Small intestine (tissue), 16 donors: ENCODE measurements at places on chromosomes 5 and 9.
A peak's percentile ranks its signal among the peaks of the same experiment; 100 is the strongest.

GRCh38 chr9:113590389-113590788, 126.9 kb downstream of the RGS3 start:
- DNase-seq = no peak

GRCh38 chr5:5159282-5160103, 19.4 kb downstream of the ADAMTS16 start:
- no peak for DNase-seq

DNA sequence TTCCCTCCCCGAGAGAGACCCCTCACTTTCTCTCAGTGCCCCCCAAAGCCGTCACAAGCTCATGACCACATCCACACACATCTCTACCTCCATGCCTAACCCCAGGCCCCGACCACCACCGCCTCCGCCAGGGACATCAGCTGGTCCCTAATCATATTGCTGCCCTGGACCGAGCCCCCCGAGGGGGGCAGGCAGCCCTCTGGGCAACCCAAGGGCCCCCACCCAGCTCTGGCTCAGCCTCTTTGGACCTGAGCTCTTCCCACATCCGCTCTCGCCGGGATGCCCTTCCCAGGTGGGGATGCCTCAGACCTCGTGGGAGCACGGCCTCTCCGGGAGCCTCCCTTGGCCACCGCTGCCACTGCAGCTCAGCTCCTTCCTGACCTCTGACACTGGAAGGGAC, 18.5 kb downstream of the LHX3 start:
- DNase-seq = no peak

DNA sequence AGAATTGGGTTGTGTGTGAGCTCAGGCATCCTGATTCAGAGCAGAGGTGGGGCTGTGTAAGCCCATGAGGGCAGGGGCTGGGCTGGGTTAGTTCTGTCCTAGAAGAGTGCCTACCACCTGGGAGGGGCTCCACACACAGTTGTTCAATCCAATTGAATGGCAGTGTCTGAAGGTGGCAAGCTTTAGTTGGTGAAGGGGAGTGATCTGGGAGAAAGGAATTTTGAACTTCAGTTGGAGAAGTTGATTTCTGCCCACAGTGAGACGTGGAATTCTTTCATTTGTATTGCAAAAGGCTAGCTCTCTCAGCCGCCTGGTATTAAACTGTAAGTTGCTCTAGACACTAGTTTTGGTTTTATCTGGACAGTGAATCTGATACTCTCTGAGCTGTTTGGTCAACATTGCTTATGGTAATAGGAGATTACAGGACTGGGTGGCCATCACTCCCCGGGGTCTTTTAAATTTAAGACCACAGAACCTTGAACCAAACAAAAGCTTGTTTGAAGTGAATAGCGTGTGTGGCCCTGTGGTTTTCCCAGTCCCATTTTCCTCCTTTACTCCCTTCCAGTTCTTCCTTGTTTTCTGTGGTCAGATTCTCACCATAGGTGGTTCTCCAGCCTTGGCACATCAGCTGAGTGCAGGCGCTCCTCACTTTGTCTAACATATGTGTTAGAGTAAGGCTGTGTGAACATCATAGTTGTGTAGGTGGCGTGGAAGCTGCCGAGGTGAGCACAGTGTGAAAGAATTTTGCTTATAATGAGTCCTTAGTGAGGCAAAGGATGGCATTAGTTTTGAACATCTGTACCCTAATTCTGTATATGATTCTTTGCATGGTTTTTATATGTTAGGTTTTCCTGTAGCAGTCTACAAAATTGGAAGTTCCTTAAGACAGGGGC, 78.0 kb downstream of the ARHGAP26 start:
- no peak for DNase-seq

DNA sequence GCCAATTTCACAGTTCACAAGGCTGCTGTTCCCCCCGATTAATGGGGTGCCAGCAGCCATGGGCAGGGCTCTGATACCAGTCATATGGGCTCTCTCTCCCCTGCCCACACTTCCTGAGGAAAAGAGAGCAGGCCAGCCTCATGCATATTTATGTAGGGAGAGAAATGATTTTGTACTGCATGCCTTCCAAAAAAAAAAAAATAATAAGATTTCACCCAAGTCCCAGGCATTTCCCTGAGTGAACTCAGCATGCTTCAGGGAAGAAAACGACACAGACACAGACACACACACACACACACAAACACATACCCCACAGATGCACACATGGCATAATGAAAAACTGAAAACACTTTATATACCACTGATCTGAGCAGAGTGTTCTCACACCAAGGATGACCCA, 232.8 kb downstream of the ASTN2 start:
- no peak for DNase-seq

DNA sequence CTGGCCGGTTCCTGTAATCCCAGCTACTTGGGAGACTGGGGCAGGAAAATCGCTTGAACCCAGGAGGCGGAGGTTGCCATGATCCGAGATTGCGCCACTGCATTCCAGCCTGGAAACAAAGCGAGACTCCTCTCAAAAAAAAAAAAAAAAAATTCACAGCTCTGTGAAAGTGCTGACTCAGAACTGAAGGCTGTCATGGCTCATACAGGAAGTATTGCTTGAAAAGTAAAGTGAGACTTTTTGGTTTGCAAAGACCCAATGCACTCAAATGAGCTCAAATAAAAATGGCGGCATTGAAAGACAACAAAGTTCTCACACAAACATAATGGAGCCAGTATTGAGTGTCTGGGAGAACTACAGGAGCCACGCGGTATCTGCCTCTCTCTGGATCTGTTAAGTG, 202.1 kb downstream of the FBXL7 start:
- no peak for DNase-seq

- no peak for DNase-seq
Measured at GRCh38 chr5:30736669-30737068, 456.8 kb upstream of the CDH6 start.

DNA sequence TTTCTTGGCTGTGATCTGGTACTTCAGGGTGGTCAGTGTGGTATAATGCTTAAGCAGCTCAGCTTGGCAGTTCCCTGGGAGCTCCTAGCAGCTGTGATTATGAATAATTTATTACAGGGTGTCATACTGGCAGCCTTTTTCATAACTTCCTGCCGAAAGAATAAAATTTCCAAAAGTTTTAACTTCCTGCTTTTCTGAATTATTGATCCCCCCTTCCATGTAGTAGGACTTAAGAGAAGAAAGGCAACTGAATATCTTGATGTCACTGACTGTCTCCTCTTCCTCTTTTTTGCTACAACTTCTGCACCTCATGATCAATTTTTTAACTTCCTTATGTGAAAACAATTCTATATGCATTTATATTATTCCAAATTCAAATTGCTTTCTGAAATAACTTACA, 74.3 kb upstream of the SPEF2 start:
- no peak for DNase-seq

- no peak for DNase-seq
Measured at GRCh38 chr5:176180781-176181180, 57.4 kb upstream of the SIMC1 start.

- peak; percentile 52 for DNase-seq
Measured at GRCh38 chr9:115524453-115525059, 406.6 kb upstream of the TNC start.

GRCh38 chr9:1959371-1959770, 55.8 kb upstream of the SMARCA2 start:
- no peak for DNase-seq

- DNase-seq = no peak
Measured at GRCh38 chr5:65946198-65946745, 19.9 kb downstream of the ERBIN start.

- peak; percentile 30 for DNase-seq
Measured at GRCh38 chr5:1104327-1105006, 7.4 kb downstream of the SLC12A7 start.

GRCh38 chr5:56447232-56447631, 214.1 kb upstream of the ANKRD55 start:
- DNase-seq = peak; percentile 95

DNA sequence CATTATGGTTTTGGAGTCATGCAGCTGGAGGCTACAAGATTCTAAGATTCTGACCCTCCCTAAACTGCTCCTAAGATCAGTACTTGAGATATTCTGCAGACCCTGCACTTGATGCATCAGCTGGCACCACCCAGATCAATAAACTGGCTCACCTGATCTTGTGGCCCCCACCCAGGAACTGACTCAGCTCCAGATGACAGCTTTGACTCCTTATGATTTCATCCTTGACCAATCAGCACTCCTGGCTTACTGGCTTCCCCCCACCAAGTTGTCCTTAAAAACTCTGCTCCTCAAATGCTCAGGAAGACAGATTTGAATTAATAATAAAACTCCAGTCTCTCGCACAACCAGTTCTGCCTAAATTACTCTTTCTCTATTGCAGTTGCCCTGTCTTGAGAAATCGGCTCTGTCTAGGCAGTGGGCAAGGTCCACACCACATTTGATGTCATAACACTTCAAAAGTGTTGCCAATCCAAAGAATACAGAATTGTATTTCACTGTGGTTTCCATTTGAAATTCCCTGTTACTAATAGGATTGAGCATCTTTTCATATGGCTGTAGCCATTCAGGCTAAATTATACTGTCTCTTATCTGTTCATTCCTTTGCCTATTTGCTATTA, 14.8 kb upstream of the SLC30A5 start:
- peak; percentile 85 for DNase-seq

GRCh38 chr9:73743826-73744225, 592.2 kb downstream of the ANXA1 start:
- no peak for DNase-seq

DNA sequence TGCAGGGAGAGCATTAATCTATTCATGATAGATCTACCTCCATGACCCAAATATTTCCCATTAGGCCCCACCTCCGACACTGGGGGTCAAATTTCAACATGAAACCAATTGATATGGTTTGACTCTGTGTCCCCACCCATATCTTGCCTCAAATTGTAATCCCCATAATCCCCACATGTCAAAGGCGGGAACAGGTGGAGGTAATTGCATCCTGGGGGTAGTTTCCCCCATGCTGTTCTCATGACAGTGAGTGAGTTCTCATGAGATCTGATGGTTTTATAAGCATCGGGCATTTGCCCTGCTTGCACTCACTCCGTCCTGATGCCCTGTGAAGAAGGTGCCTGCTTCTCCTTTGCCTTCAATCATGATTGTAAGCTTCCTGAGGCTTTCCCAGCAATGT, 153.5 kb downstream of the SV2C start:
- no peak for DNase-seq

GRCh38 chr5:164207646-164208045, 702.2 kb downstream of the MAT2B start:
- no peak for DNase-seq

- DNase-seq = no peak
Measured at GRCh38 chr5:6573651-6574101, 59.2 kb downstream of the NSUN2 start.

DNA sequence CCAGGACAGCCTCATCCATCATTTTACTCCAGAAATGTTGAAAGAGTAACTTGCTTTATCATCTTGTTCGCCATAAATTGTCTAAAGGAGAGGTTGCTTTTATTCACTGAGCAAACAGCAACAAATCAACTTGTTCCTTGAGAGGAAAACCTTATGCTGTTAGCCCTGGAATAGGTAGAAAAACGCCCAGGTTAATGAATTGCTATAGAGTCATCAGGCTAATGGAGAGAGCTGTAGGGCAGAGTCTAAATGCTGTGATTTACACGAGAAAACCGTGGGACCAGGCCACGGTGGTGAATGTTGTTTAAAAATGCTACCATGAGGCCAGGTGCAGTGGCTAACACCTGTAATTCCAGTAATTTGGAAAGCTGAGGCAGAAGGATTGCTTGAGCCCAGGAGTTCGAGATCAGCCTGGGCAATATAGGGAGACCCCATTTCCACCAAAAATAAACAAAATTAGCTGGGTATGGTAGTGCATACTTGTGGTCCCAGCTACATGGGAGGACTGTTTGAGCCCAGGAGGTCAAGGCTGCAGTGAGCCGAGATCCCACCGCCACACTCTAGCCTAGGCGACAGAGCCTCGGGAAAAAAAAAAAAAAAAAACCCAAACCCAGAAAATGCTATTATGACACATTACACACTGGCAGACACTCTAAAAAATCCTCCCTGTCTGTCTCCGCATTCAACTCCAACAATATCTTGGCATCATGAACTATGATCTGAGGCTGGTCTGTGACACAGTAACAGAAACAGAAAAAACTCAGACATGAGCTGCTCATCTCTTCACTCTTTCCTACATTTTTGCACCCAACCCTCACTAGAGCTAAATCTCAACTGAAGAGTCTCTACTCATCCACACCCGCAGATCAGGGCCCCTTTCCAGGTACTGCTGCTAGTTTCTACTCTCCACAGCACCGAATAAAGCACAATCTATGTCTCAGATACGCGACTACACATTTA, 118.6 kb upstream of the RETREG1 start:
- DNase-seq = peak; percentile 84

DNA sequence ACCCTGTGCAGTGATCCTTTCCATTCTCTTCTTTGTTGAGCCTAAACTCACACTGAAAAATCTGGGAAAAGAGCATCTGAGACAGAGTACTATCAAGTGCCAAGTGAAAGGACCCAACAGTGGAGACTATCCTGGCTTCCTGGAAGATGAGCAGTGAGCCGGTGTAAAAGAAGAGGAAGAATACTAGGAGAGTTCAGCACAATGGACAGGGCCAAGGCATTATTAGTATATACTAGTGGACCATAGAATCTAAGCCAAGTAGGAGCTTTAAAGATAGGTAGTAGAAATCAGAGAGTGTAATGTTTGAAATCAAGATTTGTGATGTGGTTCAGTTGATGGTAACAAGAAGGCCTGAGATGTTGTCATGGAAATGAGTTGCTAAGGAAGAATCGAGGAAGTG, 140.8 kb downstream of the CAMK4 start:
- DNase-seq = no peak

DNA sequence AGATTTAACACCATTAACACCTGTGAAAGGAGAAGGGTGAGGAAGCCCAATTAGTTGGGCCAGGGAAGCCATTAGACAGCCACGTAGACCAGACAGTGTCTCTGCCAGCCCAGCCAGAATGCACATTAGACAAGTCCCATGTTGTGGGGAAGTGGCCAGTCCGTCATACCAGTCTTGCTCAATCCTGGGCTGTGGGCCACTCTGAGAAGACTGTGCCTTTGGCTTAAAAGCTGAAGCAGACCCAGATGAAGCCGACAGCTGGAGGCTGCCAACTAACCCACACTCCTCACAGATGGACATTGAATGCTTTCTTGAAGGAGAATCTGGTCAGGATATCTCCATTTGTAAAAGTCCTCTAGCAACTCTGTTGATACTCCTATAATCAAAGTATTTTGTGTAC, 128.5 kb downstream of the CHSY3 start:
- DNase-seq = no peak

GRCh38 chr9:134163371-134164196, 780 bp downstream of the RNU6ATAC start:
- DNase-seq = peak; percentile 84

DNA sequence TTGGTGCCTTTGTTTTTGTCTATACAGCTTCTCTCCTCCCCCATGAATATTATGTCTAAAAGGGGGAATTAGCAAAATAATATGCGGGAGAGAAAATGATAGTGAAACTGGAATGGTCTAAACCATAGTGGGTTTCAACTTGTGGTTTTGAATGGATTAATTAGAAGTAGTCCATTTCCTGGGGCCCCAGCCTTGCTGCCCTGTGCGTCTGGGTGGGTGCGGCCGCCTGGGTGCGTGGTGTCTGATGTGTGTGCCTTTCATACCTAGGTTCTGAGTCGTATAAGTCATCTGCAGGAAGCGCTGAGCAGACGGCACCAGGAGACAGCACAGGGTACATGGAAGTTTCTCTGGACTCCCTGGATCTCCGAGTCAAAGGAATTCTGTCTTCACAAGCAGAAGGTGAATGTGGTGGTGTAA, 120.0 kb upstream of the CACNA1B start:
- DNase-seq = no peak

GRCh38 chr5:58080573-58080972, 379.3 kb downstream of the PLK2 start:
- DNase-seq = no peak

GRCh38 chr9:5949103-5949699, 58.5 kb downstream of the MLANA start:
- peak; percentile 41 for DNase-seq
